Stimulated activated CD4-positive, alpha-beta T cell treated with anti-CD3 and anti-CD28 coated beads, Interleukin-15, amount 100 ng/mL, for 1 hour (primary cell): ENCODE measurements at places on chromosomes 2 and 18.

DNA sequence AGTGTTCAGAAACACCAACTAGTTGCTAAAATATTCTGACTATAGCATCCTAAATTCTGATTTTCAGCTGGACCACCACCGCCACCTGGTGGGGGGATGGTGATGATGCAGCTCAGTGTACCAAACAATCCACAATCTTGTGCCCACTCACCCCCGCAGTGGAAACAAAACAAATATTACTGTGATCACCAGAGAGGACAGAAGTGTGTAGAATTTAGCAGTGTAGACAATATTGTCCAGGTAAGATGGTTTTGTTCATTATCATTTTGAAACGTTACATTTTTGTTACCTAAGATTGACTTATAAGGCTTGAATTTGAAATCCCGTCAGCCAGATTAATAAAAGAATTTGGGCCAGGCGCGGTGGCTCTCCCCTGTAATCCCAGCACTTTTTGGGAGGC, 31.7 kb upstream of the UBXN4 start:
- peak; percentile 31 for DNase-seq

- no peak for DNase-seq
Measured at GRCh38 chr2:10132996-10133647, 10.6 kb downstream of the RRM2 start.

GRCh38 chr2:224958873-224959272, 83.4 kb downstream of the DOCK10 start:
- no peak for DNase-seq

DNA sequence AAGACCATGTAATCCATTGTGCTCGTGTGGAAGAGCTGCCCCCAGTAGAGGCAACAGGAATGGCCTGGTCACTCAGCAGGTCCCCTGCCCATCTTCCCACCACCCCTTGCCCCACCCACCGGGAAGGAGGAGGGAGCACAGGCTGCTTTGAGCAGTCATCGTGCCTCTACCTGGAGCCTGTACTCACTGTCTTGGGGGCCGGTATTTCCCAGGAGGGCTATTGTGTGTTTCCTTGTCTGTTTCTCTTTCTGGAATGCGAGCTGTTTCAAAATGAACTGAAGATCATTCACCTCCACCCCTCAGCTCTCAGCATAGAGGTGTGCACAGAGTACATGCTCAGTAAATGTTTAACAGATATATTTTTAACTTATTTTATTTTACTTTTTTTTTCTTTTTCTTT, 7.7 kb upstream of the AMMECR1L start:
- DNase-seq: no peak

- DNase-seq: no peak
Measured at GRCh38 chr2:239106966-239107365, 259.1 kb downstream of the TWIST2 start.

GRCh38 chr2:154133823-154134222, 262.1 kb downstream of the GALNT13 start:
- DNase-seq: no peak

DNA sequence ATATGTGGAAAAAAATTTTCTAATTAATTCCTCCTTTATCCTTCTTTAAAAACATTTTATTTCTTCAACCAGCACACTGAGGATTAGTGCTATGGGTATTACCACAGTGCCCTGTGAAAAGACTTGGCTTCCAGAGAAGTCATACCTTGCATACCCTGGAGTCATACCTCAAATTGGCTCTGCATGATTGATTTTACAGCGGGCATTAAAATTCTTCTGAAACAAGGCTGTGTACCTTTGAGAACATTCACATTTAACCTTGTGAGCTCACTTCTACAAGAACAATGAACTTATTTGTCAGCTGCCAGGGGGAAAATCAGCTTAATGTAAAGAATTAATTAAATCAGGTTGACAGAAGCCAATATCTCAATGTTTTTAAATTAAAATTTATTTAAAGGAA, 44.6 kb downstream of the SLC35F5 start:
- DNase-seq: no peak

GRCh38 chr2:38274286-38275276, 102.5 kb downstream of the ATL2 start:
- no peak for DNase-seq

DNA sequence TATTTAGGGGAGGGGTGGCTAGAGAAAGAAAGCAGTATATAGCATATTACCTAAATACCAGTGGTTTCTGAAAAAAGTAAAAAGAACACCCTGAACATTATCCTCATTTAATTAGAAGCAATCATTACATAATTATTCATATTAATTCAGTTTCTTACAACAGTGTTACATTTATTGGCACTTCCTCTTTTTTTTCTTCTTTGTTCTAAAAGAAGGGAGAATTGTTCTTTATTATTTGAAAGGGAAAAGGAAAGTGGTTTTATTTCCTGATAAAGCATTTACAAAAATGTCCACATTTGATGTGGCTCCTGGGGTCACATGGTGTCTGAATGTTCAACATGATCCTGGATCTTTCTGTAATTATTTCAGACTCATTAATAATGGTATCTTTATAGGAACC, 254.9 kb upstream of the ZEB2 start:
- no peak for DNase-seq

DNA sequence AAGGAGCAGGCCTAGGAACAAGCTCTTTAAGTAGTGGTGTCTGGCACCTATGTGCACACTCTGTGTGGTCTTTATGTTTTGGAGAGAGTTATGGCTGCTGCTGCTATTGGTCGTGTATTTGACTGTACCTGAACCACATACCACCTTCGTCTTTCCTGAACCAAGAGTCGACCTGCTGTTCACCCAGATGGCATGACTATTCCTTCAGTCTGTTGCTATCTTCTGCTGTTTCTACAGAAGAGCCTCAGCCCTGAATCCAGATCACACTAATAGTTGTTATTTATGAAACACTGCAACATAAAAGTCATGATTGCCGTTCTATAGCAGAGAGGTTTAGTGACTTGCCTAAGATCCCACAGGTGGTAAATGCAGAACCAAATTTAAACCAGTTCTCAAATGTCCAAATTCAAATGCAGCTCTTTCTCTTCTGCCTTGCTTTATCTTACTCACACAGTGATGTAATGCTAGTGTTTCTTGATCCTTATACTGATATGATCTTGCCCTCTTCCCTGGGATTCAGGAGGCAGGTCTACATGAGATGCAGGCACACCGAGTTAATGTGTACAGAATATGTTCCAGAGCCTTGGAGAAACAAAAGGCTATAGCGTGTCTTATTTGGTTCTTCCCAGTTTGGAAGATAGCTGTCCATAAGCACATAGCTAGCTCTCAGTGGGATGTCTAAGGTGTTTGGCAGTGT, 122.1 kb upstream of the FOSL2 start:
- no peak for DNase-seq

DNA sequence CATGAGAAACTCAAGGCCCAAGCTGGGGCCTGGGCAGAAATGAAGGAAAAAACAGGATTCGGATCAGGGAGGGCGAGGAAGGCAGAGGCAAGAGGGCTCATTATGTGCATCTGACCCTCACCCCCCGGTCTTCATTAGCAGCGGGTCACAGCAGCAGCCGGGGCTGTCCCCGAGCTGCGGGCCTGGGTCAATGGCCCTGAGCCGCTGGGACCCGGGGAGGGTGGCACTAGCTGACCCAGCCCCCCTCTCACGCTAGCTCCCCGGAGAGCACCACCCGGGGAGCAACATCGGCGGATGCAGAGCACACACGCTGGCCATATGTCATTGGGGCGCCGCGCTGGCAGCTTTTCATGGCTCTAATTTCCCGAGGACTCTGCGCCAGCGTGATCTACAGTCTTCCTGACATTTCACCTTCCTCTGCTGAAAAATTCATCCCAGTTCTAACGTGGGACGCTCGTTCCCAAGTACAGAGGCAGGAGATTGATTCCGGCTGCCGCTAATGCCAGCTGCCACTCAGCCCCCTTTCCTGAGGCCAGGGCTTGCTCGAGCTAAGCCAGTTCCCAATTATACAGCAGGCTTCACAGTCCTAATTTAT, 63.7 kb downstream of the EIPR1 start:
- DNase-seq: no peak

DNA sequence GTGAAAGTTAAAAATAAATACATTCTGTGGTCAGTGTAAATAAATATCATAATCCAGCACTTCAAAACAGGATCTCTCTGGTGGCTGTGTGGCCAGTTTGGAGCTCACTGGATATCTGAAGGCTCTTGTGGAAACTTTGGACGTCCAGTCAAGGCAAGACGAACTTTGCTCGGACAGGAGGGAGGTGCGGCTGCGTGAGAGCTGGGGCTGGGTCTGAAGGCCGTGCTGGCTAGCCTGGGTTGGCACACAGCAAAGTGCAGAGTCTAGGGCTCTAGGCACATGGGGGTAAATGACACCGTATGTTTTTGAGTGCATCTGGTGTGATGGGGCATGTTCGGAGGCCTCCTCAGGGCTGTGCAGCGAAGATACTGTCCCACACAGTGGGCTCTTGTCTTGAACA, 78.9 kb upstream of the TXNDC2 start:
- no peak for DNase-seq

GRCh38 chr2:157158111-157158510, 99.4 kb upstream of the GALNT5 start:
- DNase-seq: no peak

- DNase-seq: no peak
Measured at GRCh38 chr2:10287761-10288160, 14.9 kb upstream of the HPCAL1 start.

- DNase-seq: no peak
Measured at GRCh38 chr2:178009813-178010212, 62.8 kb downstream of the PDE11A start.

DNA sequence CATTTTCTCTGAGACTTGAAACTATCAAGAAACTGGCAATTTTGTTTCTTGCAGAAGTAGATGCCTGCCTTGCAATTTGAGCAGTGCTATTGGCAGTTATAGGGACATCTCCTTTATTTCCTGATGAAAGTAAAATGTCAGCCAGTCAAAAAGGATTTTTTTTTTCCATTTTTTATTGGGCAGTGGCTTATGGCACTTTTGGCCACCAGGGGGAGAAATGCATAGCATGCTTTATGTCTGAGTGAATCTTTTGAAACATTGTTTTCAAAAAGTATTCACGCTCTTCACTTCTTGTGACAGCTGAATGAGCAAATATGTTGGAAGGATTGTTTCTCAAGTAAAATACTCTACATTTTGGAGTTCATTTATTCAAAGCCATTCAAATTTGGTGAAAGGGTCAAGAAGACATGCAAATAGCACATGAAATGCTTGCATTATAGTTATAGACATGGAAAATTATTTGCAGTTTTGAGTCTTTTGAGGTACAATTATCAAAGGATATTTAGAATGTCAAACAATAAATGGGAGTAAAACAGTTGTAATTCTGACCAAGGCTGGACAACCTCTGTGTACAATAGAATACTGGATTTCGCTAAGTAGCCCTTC, 491.0 kb downstream of the CDH2 start:
- DNase-seq: no peak

GRCh38 chr2:58669998-58670397, 428.9 kb upstream of the FANCL start:
- no peak for DNase-seq

DNA sequence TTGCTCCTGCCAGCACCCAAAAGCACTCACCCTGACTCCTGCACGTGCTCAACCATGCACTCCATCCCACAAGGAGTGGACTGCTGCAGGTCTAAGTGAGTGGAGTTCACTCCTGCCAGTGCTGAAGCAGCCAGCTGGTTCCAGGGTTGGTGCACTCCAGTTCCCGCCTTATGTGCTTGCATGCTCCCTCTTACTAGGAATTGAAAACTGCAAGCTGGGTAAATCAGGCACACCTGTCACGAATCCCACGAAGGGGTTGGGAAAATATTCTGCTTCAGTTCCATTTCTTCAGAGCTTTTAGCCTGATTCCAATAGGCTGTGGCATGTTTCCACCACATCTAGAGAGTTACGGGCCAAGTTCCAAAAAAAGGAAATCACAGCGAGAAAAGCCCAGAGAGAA, 1365.5 kb upstream of the CHAC2 start:
- DNase-seq: no peak

GRCh38 chr2:48414196-48414595, 115.8 kb upstream of the STON1 start:
- DNase-seq: no peak

DNA sequence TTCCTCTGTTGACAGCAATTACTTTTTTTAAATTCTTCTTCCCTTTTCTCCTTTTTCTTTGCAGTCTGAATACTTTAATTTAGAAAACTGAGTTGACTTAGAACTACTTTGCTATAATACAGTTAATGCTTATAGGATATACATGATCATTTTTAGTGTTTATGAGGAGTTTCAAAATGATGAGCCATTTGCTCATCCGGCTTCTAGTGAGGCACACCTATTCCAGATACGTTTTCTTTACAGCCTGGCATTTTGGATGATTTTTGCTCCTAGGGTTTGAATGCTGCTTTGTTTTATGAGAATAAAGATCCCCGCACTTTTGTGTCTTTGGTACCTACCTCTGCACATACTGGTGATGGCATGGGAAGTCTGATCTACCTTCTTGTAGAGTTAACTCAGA, 52.8 kb downstream of the EIF5B start:
- DNase-seq: no peak
